ENCODE measurements at places on chromosomes 5 and 9.

- DNase-seq = no peak
Measured at GRCh38 chr5:179624841-179625271, 1.4 kb upstream of the HNRNPH1 start.

- no peak for DNase-seq
Measured at GRCh38 chr9:30732060-30732459, 1652.4 kb upstream of the ACO1 start.

DNA sequence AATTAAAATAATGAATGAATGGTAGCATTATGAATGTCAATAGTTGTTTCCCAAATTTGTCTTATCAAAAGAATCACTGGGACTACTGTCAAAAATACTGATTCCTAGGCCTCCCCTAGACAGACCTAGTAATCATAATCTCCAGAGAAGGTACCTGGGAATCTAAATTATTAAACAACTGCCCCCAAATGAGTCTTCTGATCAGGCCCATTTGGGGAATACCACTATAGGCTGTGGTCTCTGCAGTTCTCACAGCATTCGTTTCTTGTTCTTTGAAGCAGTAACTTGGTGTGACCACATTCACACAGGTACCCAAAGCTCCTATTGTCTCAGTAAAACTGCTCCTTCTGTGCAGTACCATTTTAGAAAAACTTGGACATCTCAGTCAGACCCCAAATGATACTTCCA is 230.9 kb downstream of the PIK3R1 start:
- no peak for DNase-seq

- peak; percentile 31 for DNase-seq
Measured at GRCh38 chr9:97412626-97413385, 910 bp downstream of the TDRD7 start.

DNA sequence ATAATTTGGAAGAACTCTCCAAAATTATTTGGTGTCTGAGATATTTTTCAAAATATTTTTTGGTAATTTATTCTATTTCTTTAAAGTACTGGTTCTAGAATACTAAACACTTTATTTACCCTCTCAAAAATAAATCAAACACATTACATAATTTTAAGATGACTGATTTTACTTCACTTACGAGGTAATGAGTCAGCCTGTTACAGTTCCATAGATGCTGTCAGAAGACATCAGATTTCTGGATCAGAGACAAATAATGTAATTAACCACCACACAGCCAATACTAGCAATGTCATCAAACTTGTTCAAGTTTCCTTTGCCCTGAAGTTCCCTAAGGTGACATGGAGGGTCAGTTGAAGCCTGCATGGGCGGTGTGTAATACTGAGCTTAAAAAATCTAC is 106.1 kb upstream of the CDH9 start:
- no peak for DNase-seq

DNA sequence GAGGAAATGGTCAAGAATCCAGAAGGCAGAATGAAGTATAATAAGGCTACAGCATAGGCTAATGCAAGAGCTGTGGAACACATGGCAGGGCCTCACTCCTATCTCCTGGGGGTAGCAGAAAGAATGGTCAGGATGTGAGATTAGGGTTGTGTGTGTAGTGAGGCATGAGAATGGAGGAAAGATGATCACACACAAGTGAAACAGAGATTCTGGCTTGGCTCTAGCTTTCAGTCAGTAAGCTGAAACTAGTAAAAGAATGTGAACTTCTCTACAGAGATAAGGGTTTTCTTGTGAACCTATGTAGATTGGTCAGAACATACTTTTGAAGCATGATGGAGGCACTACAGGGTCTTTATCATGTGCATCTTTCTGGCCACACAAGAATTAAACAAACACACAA is 298.8 kb downstream of the ASTN2 start:
- DNase-seq = no peak

DNA sequence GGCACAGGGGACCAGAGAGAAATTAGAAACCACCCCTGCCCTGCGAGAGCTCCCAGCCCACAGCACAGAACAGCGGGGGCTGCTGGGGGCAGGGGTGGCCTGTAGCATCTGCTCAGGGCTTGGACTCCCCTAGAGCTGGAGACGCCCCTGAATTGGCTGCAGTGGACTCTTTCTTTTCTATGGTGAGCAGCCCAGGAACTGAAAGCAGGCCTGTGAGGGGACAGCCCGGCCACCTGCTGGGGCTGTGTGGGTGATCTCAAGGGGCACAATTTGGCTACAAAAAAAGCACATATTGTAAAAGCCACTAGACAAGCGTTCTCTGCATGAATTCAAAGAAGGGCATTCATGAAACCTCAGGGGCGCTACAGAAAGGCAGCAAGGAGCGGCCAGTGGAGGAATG is 57.5 kb upstream of the ICE1 start:
- DNase-seq = no peak

- DNase-seq = no peak
Measured at GRCh38 chr5:74122175-74122574, 496.2 kb downstream of the ARHGEF28 start.

DNA sequence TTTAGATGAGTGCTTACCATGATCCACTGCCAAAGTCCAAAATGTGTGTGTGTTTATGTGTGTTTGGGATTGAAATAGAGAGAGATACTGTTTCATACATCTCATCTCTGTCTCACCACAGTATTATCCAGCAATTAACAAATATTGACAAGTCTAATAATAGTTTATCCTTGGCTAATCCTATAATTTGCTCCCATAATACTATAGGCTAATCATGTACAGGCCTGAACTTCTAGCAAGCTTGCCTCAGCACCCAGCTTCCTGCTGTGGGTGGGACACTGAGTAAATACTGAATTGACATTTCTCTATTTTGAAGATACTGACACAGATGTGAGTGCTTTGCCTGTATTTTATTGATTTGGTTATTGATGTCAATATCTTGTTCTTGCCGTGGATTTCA is 35.3 kb upstream of the KCNV2 start:
- no peak for DNase-seq

DNA sequence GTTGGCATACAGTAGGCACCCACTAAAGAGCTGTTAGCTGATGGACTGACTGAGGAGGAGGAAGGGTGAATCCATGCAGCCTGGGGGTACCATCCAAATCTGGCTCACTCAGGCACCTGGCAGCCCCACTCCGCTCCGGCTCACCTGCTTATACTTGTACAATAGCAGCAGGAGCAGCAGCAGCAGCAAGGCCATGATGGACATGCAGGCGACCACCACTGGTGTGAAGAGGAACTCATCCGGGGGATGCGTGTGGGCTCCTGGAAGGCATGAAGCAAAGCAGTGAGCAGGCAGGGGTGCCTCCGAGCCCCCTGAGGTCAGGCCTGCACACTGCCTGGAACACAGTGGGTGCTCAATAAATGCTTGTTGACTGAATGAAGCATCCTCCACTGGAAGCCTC is 18.3 kb downstream of the CSF1R start:
- DNase-seq = no peak

DNA sequence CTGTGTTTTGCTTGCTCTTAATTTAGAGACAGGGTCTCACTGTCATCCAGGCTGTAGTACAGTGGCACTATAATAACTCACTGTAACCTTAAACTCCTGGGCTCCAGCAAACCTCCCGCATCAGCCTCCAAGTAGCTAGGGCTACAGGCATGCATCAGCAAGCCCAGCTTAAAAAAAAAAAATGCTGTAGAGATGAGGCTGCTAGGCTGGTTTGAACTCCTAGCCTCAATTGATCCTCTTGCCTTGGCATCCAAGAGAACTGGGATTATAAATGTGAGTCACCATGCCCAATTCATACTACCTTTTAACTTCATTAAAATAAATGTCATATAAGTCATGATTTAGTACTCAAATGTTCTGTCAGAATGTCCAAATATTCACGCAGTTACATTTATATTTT is 2195.7 kb upstream of the C9orf72 start:
- DNase-seq = no peak

DNA sequence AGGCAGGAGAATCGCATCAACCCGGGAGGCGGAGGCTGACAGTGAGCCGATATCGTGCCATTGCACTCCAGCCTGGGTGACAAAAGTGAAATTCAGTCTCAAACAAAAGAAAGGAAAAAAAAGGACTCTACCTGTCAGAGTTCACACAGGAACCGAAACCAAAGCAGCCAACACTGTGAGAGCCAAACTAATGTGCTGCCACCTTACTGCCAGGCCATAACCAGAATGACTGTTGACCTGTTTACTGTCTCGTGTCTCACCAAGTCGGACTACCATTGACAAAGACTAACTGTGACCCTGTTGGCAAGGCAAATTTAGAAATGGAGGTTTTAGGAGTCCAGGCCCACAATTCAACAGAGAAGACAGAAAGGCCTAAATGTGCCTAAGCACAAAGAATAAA is 112.4 kb downstream of the ANXA2R start:
- DNase-seq = no peak

DNA sequence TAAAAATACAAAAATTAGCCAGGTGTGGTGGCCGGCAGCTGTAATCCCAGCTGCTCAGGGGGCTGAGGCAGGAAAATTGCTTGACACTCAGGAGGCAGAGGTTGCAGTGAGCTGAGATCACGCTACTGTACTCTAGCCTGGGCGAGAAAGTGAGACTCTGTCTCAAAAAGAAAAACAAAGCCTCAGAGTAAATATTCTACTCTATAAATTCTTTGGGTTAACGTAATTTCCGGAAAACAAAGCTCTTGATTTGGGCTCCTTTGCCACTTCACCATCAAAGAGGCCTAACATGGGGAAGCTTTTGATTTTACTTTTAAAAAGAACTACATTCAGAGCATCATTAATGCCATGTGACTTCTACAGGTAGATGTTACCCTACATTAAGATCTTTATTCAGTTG is 103.1 kb downstream of the SERINC5 start:
- no peak for DNase-seq

DNA sequence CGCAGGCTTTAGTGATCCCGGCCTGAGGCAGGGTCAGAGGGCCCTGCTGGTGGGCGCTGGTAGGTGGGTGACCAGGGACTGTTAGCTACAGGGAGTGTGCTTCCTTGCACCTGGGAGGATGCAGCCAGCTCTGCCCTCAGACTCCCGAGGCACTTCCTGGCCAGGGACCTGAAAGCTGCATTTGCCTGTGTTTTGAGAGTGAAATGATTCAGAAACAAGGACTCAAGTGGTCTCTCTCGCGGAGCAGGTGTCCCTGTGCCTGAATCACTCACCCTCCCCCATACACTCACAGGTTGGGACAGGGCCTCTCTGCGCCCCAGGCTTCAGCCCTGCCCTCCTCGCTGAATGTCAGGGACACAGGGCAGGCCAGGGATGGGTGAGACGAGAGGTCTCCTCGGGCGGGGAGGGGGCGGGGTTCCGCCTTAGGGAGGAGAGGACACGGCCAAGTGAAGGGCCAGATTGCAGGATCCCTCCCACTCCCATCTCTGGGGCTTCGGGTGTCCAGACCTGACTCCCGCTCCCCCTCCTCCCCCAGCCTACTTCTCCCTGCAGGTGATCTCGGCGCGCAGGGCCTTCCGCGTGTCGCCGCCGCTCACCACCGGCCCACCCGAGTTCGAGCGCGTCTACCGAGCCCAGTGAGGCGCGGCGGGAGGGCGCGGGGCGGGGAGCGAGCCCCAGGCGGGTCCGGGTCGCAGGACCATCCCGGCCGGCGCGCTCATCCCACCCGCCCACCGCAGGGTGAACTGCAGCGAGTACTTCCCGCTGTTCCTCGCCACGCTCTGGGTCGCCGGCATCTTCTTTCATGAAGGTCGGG is 1.5 kb downstream of the LTC4S start:
- peak; percentile 49 for DNase-seq

DNA sequence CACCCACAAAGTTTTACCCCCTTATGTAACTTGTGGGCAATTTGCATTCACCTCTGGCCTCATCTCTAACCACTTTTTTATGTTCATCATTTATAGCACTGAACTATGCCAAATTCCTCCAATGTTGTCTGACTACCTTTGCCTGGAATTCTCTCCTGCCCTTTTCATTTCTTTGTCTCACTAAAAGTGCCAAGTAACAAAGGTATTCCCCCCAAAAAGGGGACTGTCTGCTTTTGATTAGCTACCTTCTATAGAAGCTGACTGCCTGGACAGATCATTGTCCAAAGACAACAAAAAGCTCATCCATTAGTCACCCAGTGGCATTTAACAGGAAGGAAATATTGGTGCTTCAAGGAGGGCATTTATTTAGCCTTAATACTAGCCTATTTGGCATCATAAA is 189.9 kb upstream of the VCAN start:
- DNase-seq = no peak

GRCh38 chr9:129064499-129064908 is 16.4 kb upstream of the DOLPP1 start:
- DNase-seq = no peak

DNA sequence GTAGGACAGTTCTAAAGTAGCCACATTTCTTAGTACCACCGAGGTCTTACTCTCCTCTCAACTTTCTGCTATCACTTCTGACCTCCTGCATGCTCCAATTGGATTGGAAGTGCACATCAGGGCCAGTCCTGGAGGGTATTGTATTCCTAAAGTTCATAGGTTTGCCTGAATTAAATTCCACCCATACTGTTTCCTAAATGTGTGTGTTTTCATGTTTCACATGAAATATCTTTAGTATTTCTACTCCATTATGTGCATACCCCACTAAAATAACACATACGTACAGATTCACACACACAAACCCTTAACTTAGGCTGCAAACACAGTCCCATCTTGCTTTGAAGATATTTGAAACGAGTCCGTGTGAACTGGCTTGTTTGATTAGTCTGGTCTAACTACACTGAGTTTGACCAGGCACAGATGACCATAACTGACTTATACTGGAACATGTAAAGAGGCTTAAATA is 24.8 kb downstream of the ALDH1A1 start:
- no peak for DNase-seq

DNA sequence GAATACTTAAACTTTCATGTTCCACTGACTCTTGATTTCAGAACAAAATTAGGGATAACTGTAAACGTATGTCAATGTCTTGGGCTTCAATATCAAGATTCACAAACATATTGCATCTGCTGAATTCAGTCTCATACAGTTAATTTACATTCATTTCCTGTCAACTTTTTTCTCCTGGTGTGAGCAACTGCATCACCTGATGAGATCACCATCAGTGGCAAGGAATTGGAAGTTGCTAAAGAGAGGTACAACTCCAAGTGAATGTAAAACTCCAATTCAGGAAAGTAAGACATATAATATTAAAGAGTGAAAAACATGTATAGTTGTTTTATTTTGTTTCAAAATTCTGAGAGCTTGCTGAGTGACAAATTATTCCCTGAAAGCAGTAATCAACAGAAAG is 1336.2 kb upstream of the C9orf72 start:
- DNase-seq = no peak

GRCh38 chr5:67549296-67549618 is 352.7 kb upstream of the CD180 start:
- DNase-seq = no peak

- no peak for DNase-seq
Measured at GRCh38 chr5:172506921-172507320, 52.6 kb upstream of the SH3PXD2B start.

- no peak for DNase-seq
Measured at GRCh38 chr9:111582888-111583287, 16.6 kb downstream of the PTGR1 start.

GRCh38 chr5:138466125-138466899 is 1.0 kb downstream of the EGR1 start:
- no peak for DNase-seq

- DNase-seq = no peak
Measured at GRCh38 chr5:158032246-158032645, 173.3 kb upstream of the CLINT1 start.

- no peak for DNase-seq
Measured at GRCh38 chr9:37446401-37446800, 18.8 kb downstream of the ZBTB5 start.
